NCI-H2081 treated with DMSO at 0.1 percent for 48 hours (cell line): ENCODE measurements at places on chromosomes 3 and 15.

- no peak for DNase-seq
Observed at GRCh38 chr15:70243686-70244540, 146.2 kb upstream of the TLE3 start.

DNA sequence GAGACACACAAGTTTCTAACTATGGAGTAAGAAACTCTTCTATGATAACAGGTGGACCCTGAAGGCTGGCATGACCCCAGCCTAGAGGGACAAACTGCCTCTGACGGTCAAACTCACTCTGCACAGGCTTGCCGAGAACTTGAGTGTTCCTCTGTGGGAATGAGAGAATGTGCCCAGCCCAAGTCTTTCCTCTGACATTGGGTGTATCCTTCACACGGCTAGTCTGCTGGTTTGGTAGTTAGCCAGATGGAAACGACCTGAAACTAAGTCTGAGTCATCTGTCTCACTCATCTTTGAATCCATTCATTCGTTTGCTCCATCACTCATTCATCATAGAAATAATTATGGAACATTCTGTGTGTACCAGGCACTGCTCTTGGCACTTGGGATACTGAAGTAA lies 198.4 kb downstream of the ATP10A start:
- no peak for DNase-seq

DNA sequence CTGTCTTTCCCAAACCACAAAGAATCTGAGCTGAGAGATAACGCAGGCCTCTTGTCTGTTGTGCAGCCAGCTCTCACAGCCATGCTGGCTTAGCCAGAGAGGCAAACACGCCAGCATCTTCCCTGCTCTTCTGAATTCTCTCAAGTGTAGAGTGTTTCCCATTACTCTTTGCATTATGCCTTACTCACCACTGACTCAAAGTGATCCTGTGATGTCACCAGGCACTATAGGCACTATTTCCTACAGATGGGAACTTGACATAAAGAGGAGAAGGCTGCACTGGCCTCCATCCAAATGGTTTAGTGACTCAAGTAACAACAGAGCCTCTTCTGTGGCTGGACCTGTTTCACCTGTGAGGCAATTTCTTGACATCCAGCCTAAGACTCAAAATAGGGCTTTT lies 44.4 kb downstream of the PDZRN3 start:
- DNase-seq = no peak

DNA sequence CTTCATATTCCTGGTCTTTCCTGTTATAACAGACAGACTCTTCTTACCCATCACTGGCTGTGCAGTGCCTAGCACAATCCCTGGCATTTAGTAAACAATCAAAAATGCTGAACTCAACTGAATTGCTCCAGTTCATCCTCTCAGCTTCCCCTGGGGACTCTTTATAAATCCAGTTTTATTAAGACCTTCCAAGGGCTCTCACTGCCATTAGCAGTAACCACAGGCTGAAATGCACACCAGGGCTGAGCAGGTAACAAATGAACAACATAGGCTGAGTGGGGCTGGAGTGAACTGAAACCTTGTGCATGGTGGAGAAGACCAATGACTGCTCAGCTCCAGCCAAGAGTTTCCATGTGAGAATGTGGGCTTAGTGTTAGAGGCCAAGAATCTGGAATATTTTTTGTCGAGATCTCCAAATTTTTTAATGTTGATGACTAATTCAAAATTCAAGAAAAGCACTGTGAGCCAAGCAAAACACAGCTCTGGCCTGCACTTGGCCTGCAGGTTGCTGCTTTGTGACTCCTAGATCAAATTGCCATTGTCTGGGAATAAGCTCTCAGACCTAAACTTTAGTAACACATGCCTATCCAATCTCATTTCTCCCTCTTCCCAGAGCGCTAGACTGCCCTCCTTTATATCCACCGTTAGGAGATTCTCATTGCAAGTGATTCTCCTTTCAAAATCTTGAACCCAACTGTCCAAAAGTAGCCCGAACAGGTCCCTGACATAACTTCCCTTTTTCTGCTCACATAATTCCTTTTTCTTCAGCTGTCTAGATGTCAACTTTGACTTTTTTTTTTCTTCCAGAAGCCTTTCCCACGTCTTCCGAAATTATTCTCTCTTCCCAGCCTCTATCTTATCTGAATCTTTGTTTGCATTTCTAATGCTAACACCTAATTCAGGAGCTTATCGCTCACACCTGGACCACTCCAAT lies 7.4 kb downstream of the SQOR start:
- DNase-seq = no peak

- DNase-seq = no peak
Observed at GRCh38 chr3:47588587-47588986, 9.9 kb upstream of the CSPG5 start.

DNA sequence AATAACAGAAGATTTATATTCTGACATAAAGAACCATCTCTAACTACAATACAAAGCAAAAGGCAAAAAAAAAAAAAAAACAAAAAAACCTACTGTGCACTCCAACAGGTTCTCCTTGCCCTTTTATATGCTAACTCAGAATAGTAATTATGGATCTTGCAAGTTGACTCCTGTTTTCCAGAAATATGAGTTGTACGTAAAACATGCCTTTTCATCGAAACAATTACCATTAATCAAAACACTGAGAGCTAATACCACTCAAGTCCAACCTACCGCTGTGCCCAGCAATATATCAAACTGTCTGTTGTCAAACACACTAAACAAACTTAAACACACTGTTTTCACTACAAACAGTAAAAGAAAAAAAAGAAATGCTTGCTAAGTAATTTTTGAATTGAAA lies 389.8 kb downstream of the TBC1D5 start:
- DNase-seq = no peak

GRCh38 chr15:33194237-33194636 lies 277 bp downstream of the FMN1 start:
- DNase-seq = no peak

DNA sequence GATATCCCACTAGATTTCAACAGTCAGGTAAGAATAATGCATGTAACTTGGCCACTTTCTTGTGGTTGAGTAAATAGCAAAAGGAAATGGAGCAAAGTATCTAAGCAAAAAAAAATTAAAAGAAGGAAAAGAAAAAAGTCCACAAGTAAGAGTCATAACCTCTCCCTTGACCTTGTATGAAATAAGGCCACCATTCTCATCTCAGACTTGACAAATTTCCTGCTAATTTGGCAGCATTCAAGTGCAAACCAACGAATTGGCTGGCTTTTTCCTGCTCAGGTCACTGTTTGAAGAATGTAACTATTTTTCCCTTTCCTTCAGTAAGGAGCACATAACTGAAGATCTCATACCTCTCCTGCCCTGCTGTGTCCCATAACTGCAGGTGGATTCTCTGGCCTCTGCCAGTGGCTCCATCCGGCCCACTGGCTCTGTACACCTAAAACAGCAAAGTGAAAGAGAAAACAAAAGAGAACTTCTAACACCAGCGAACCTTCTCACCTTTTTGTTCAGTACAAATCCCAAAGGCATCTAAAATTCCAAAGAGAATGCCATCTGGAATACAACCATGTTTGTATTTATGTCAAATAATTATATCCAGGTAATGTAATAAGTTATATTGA lies 33.4 kb upstream of the RSL24D1 start:
- no peak for DNase-seq

DNA sequence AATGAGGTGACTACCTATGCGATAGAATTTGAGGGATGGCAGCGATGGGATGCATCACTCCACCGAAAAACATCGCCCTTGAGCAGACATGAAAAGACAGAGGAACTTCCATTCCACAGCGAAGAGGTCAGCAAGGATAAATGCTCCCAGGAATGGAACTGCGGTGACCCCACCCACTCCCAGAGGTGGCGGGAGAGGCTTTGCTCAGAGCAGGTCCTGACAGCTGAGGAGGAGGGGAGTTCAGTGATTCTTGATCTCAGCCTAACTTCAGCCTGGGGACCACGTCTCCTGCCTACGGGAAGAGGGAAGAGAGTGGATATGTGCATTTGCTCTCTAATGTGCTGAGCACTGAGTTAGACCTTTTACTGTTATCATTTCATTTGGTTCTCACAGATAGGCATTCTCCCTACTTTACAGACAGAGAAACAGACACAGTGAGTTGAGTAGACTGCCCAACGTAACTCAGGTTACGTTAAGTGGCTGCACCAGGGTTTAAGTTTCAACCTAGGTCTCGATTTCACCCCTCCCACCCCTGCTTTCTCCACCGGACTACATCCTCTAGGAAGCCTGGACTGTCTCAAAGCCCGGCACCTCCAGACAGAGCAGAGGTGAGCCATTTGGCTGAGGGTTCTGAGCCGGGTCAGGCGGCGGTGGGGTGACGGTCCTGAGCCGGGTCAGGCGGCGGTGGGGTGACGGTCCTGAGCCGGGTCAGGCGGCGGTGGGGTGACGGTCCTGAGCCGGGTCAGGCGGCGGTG lies 170.0 kb downstream of the RAB11A start:
- DNase-seq = no peak

DNA sequence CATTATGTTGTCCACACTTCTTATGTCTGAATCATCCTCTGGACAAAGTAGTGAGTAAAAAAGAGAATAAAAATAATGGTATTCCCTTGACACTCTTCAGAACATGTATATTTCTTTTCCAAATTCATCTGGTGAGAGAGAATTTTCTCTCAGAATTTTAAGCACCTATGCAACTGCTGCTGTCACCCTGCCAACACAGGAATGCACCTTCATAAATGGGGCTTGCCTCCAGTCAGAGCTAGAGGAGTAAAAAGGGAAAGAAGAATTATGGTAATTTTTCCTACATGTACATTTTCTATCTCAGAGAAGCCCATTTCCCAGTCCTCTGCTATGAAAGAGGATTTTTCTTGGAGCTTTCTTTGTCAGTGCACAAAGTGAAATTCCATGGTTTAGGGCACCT lies 92.2 kb upstream of the ALCAM start:
- no peak for DNase-seq

GRCh38 chr3:16060945-16061344 lies 113.5 kb upstream of the GALNT15 start:
- no peak for DNase-seq

DNA sequence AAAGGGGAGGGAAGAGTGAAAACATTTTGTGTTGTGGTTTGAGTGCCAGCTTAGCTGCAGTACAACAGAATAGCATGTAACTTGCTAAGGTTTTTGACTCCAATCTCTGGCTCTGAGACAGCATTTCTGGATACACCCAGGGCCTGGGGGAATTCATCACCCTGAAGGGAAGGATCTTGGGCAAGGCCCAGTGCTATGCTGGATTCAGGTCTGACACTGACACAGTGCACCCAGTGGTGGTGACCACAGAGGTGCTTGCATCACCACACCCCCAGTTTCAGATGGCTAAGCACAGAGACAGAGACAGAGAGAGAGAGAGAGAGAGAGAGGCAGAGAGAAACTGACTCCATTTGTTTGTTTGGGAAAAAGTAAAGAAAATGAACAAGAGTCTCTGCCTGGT lies 74.1 kb upstream of the KBTBD8 start:
- no peak for DNase-seq
